ENCODE measurements at places on chromosomes 16 and 17. TPM values are rescaled to one million over a fixed set of nuclear protein-coding genes. Genes with fewer than 3 reads are reported as not detected.

The SPATA2L gene
- total RNA-seq = 19.2 TPM

The PRSS53 gene
- 10.5 TPM for total RNA-seq

The KCNJ18 gene
- not detected for total RNA-seq

The SCN4A gene
- not detected for total RNA-seq

The FOXN1 gene
- not detected for total RNA-seq

The DCUN1D3 gene
- 34.4 TPM for total RNA-seq

The CCL16 gene
- total RNA-seq = not detected

DNA sequence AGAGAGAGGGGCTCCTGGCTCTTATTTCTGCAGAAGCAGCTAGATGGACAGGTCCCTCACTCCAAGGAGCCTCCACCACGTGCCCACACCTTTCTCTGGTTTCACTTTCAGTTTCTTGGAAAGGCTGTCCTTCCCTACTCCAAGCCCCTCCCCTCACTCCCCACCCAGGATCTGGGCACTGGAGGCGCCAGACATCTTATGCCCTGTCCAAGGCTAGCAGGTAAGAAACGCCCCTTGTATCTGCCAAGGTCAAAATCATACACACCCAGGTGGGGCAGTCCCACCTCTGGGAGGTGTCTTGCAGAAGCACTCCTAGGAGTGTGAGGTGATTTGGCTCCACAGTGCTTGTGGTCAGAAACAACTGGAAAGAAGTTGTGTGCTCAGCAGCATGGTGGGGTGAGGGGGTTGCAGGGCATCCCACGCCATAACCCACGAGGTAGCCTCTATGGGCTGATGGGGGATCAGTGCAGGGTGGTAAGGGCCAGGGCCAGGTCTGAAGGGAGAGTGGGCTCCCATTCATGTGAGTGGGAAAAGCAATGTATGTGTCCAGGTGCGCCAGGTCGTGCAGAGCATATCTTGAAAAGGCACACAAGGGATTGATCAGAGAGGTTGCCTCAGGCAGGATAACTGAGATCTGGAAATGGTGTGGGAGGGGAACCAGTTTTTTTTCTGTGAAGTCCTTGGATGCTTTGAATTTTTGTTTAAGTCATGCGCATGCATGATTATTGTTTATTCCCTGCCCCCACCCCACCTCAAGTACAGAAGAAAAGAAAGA is 31.8 kb upstream of the PRM1 start:
- peak; percentile 47 for DNase-seq

- peak; percentile 80 for DNase-seq
Measured at GRCh38 chr17:21394265-21394664, 18.1 kb downstream of the KCNJ12 start.

- no peak for DNase-seq
Measured at GRCh38 chr17:73643852-73644144, 447 bp downstream of the SDK2 start.

DNA sequence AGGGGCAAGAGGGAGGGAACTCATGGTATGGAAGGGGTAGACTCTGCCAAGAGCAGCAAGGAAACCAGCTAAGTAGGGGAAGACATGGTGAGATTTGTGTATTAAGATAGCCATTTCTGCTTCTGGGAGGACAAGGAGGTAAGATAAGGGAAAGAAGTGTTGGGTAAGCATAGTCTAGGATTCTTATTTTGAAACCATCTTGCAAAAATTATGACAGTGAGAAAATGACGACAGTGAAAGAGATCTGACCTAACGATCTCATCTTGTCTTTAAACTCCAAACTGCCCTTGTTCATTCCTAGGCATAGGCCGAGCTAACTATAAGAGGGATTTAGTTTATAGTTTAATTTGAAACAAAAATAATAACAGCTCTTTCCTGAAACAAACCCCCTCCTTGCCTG is 5.6 kb upstream of the RBL2 start:
- no peak for DNase-seq

DNA sequence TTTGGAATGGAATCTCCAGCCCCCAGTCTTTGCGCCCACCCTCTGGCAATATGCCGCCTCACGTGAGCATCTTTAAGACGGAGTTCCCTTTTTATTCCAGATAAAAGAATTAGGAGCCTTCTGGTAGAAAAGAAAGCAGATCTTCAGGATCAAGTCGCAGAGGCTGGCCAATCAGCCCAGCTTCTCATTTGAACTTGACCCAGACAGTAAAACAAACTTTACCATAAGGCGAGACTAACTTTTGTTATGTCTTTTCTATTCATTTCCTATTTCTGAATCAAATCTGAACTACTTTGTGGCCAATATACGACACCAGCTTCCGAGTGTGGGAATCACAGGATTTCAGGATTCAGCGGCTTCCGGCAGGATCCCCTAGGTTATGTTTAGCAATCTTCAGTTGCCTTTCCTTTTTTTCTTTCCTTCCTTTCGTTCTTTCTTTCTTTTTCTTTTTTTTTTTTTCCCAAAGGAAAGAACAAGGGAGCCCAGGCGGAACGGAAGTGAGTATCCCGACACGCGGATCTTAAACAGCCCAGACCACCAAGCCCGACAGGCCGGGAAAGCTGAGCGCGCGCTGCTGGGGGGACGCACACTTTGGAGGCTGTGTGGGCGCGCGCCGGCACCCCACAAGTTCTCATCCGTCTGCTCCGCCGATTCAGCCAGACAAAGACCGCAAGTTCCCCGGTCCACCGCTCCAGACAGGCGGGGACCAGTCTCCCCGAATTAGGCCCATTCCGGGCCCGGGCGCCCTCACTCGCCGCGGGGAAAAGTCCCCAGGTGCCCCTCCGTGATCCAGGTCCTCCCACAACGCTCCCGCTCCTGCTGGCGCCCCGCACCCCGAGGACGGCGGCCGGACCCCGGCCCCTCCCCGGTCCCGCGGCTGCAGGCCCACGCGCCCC is 633 bp downstream of the TBC1D16 start:
- peak; percentile 74 for DNase-seq

- DNase-seq = peak; percentile 89
Measured at GRCh38 chr17:43393944-43394482, 4.8 kb upstream of the ARL4D start.

DNA sequence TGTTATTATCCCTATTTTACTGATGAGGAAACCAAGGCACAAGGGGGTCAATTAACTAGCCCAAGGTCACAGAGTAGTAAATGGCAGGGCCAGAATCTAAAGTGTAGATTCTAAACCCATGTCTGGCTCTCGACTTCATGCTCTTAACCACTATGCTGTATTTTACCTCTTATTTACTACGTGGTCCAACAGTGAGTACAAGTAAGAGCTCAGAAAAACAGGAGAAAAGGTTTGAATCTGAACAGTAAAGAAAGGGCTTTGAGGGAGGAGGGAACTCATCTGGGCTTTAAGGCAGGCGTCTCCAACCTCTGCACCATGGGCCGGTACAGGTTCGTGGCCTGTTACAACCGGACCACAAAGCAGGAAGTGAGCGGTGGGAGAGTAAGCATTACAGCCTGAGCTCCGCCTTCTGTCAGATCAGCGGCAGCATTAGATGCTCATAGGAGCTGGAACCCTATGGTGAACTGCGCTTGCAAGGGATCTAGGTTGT is 62.9 kb downstream of the SMURF2 start:
- no peak for DNase-seq

- DNase-seq = no peak
Measured at GRCh38 chr16:6249863-6250262, 1082.8 kb upstream of the RBFOX1 start.

- DNase-seq = peak; percentile 8
Measured at GRCh38 chr16:72878301-72879269, 169.3 kb downstream of the ZFHX3 start.

DNA sequence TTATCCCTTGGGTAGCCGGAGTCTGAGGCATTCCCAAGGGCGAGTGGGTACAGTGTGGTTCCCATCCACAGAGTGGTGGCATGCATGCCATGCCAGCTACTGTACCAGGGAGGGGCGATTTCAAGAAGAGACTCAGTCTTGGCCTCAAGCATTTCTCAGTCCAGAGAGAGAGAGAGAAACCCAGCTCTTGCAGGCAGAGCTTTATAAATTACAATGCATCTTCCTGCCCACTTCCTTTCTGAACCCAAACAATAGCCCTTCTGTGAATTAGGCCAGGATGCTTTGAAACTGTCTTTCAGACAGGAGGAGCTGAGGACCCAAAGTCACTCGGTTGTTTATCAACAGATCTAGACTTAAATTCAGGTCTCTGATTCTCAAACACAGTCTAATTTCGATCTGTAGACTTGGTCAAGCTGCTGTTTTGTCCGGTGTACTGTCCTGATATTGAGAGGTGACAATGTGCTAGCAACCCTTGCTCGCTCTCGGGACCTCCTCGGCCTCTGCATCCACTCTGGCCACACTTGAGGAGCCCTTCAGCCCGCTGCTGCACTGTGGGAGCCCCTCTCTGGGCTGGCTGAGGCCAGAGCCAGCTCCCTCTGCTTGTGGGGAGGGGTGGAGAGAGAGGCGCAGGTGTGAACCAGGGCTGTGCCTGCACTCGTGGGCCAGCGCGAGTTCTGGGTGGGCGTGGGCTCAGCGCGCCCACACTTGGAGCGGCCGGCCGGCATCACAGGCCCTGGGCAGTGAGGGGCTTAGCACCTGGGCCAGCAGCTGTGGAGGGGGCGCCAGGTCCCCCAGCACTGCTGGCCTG is 408.0 kb downstream of the UTP18 start:
- DNase-seq = no peak

DNA sequence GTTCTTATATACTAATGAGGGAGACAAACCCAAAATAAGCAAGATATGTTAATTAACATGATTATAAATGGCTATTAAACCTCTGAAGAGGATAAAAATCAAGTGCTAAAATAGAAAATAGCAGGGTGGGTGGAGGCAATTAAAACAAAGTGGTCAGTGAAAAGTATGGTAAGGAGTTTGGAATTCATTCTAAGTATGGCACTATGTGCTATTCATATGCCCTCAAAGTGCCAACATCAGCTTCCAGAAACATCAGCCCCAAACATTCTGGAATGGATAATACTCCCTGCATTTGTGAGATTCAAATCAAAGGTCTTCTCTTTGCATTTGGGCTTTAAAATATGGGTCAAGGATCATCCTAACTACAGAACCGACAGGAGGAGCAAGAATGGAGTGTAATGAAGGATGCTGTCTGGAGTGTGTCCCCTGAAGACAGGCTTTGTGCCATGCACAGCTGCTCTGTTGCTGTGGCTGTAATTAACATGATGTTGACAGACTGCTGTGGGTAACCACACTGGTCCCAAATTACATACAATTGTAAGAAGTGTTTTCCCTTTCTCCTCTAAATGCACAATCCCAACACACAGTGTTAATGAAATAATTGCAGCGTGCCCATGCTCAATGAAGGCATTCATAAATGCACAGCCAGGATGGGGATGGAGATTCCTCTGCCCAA is 93.1 kb downstream of the VAT1L start:
- peak; percentile 21 for DNase-seq

GRCh38 chr16:84461029-84461412 is 43.4 kb downstream of the MEAK7 start:
- no peak for DNase-seq

GRCh38 chr17:7644775-7645174 is 6.0 kb upstream of the ATP1B2 start:
- no peak for DNase-seq

GRCh38 chr17:47640076-47640475 is 9.6 kb upstream of the KPNB1 start:
- no peak for DNase-seq

DNA sequence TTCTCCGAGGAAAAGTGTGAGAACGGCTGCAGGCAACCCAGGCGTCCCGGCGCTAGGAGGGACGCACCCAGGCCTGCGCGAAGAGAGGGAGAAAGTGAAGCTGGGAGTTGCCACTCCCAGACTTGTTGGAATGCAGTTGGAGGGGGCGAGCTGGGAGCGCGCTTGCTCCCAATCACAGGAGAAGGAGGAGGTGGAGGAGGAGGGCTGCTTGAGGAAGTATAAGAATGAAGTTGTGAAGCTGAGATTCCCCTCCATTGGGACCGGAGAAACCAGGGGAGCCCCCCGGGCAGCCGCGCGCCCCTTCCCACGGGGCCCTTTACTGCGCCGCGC is at the start of gene ERBB2:
Gene ERBB2 (plus strand): TSS at position 247 of the 330 bp plus-strand sequence. CDS start 175 bp downstream, outside the sequence.
- peak; percentile 84 for DNase-seq

DNA sequence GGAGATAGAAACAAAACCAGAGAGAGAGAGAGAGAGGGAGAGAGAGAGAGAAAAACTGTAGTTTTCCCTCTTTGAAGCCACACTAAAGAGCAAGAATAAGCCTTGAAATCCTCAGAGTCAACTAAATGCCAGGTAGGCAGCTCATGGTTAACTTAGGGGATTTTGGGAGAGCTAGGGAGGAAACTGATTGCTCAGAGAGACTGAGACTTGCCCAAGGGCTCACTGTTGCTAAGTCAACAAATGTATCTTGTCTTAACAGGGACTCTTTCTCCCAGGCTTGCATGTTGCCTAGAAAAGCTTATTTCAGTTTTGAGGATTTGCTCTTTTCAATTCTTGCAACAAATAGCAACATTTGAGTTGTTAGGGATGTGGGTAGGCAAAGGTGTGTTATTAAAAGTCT is 4.5 kb upstream of the SLC5A11 start:
- no peak for DNase-seq

- DNase-seq = peak; percentile 62
Measured at GRCh38 chr16:88064889-88065746, 113.9 kb downstream of the BANP start.

DNA sequence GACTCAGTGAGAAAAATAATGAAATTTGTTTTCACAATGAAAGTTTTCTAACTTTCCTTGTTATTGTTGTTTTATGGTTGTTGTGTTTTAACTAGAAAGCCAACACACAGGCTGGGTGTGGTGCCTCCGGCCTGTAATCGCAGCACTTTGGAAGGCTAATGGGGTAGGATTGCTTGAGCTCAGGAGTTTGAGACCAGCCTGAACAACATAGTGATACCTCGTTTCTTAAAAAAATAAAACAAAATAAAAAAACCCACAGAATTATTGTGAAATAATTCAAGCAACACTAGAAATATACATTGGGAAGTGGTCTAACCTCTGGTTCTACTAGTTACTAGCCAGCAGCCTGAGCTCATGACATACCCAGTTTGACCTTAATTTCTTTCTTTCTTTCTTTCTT is 630 bp downstream of the MILR1 start:
- DNase-seq = peak; percentile 37

GRCh38 chr17:74742978-74743545 is 5.4 kb upstream of the NHERF1 start:
- no peak for DNase-seq

DNA sequence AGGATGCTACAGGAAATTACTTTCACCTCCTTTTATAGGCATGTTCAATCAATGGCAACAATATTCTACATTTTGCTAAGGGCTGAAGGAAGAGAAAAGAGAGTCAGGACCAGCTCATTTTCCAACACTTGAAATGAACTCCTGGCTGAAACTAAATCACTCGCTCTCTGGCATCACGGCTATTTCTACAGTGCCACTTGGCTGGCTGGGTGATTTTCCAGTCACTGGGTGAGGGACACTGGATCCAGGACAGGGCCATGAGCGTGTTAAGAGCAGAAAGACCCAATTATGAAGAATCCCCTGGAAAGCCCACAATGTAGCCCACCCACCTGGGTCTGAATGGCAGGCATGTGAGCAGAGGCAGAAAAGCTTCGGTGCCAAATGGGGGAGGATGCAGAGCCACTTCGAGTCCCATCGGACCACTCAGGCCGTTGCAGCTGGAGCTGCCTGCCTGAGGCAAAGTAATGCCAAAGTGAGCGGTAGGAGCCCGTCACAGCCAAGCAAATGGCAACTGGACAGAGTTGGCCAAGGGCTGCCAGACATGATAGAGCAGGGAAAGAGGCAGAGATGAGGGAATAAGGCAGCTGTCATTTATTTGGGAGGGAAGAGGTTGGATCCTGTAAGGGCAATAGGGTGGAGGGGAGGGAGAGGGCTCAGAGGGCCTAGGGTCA is 246.2 kb downstream of the STX8 start:
- no peak for DNase-seq
